ENCODE measurements at places on chromosomes 12 and 14.

DNA sequence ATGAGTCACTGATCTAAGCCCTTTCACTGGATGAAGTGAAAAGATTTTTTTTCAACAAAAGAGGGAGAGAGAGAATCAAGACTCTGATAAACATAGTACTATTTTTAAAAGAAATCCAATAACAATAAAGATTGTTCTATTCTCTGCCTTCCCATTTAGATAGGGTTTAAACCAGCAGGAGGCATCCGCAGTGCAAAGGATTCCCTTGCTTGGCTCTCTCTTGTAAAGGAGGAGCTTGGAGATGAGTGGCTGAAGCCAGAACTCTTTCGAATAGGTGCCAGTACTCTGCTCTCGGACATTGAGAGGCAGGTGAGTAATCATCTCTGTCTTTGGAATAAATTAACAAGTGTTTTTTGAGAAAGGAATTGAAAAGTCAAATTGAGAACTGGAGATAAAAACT, 124.9 kb downstream of the DERA start:
- DNase-seq = no peak

DNA sequence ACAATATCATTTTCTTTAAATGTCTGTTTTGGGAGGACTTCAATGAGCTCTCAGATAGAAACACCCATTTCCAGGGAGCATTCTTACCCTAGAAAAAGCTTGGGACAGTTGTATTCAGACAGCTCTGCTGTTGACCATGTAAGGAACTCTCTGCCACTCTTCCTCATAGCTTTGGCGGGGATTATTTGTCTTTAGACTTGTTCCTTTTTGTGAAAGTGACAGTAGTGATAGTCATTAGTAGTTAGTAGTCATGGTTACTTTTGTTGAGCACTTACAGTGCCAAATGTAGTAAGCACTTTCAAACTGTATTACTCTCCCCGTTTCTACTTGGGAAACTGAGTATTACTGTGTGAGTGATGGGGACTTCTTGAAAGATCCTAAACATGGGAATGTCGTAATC, 167.3 kb downstream of the RGS6 start:
- DNase-seq = no peak

- no peak for DNase-seq
These were observed at the start of gene TNFAIP2 for GRCh38 chr14:103122947-103123633. Gene TNFAIP2 (plus strand): TSS chr14:103123461. CDS start chr14:103126458, 2,997 bp downstream.

- DNase-seq = no peak
These were observed 118.8 kb downstream of the TPH2 start for GRCh38 chr12:72057330-72057914.

DNA sequence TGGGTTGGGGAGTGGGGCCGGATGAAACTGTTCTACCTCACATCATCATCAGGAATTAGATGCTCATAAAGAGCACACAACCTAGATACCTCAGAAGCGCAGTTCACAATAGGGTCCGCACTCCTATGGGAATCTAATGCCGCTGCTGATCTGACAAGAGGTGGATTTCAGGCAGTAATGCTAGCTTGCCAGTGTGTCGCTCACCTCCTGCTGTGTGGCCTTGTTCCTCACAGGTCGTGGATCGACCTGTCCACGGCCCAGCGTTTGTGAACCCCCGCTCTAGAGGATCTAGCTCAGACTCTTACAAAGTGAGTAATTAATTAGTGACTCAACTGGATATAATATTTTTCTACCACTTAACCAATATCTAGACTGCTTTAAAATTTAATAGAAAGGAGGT, 5.8 kb downstream of the PPP1R12A start:
- DNase-seq = no peak

GRCh38 chr12:31832740-31833729, 104.2 kb upstream of the AMN1 start:
- DNase-seq = no peak

DNA sequence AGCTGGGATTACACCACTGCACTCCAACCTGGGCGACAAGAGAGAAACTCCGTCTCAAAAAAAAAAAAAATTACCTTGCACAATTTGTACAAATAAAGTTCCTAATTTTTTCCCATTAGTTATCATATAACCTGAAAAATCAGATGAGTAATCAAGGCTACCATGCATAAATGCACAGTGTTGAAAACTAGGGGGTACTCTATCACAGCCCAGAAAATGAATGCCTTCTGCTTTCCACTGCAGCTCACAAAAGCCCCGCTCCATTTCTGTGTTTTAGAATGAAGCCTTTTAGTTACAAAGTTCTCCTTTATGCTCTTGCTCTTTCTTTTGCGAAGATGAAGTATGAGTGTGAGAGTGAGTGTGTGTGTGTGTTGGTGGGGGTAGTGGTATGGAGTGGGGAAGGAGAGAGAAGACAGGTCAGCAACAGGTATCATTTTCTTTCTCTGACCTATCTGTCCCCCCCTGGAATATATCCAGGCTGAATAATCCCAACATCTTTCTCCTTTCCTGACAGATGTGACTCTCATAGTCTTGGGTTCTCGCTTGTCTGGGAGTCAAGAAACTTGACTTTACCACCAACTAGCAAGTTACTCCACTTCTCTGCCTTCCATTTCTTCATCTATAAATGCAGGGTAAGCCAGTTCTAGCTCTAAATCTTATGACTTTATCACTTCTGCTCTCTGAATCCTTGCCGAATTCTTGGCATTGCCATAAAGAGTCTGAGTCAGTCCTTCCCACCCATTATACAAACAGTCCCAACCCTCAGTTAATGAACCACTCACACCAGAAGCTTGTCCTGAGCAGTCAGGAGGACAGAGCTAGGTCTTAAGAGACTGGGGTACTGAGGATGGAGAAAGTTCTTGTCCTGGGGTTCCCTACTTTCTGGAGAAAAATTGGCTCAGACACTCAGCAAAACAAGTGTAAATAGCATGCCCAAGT, 16.1 kb downstream of the BIN2 start:
- DNase-seq = no peak

- no peak for DNase-seq
These were observed 173.8 kb upstream of the CNOT2 start for GRCh38 chr12:70069221-70070105.

DNA sequence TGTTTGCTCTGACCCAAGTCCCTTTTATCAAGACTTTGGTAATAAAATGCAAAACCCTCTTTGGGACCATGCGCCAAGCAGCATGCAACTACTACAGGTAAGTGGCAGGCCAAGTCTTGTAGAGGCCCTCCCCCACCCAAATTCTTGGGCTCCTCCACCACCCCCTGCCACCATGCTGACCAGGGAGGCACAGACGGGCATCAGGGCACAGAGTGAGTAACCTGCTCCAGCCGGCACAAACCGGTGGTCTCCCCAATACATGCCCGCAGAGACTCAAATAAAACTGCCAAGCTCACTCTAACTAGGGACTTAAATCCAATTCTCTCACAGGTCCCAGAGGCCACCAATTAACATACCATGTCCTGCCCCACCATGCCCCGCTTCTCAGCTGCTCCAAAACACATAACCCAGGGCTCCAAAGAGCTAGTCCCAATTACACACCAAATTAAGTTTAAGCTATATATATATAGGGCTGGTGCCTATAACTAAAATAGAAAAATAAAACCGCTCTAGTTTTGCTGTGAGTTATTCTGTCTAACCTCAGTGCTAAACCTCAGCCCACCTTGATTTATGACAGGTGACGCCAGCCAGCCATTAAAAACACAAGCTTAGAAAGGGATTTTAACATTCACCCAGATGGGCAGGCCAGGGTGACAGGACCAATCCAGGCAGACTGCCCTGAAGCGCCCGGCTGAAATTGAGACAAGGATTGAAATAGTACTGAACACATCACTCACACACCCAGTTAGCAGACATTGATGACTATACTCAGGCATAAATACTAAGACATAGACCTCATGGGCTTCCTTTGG, 81.0 kb downstream of the CLMN start:
- no peak for DNase-seq

- DNase-seq = no peak
These were observed 296.7 kb downstream of the FBXL14 start for GRCh38 chr12:1297639-1298175.

GRCh38 chr12:54596526-54596946, 8.1 kb upstream of the PPP1R1A start:
- peak; percentile 77 for DNase-seq

DNA sequence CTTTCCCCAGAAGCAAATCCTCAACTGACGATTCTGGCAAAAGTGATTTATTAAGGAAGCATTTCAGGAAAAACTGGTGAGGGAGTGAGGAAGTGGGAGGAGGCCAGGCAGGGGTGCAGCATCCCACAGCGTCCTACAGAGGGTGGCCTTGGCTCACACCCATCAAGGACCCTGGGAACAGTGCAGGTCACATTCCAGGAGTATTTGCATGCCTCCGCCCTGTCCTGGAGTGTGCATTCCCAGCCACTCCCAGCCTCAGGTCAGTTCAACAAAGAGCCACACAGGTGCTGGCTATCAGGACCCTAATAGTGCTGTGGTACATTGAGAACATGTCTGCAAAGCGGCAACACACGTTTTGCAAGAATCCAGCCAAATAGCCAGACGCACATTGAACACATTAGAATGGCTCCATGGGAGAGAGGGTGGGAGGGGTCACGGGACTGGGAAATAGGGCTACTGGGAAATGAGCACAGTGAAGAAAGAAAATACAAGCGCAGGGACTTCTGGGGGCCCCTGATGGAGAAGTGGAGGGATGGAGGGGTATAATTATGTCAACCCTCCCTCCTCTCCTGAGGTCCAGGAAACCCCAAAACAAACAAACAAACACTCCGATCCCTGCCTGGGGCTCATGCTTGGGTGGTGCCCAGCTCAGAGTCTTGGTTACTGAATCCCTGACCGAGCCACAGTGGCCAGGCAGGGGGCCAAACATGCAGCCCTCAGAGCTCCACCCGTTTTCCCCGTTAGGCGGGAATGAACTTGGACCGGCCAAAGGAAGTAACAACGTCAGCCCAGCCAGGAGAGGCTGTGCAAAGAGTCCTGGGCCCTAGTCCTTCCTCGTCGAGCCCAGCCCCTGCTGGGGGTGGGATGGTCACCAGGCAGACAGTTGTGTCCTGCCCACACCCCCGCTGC, 36.5 kb downstream of the CMKLR1 start:
- peak; percentile 89 for DNase-seq

GRCh38 chr12:27331291-27331926, 1.2 kb upstream of the BMAL2 start:
- DNase-seq = no peak

- DNase-seq = no peak
These were observed 1.4 kb downstream of the VAMP1 start for GRCh38 chr12:6469092-6469491.

GRCh38 chr14:61646366-61647116, 48.8 kb upstream of the HIF1A start:
- no peak for DNase-seq

GRCh38 chr12:47860279-47860841, 40.7 kb upstream of the HDAC7 start:
- peak; percentile 11 for DNase-seq

- DNase-seq = no peak
These were observed 900 bp upstream of the DPF3 start for GRCh38 chr14:72894623-72895378.

- DNase-seq = no peak
These were observed 3.0 kb upstream of the KRT6A start for GRCh38 chr12:52496054-52496453.

GRCh38 chr14:75609606-75610475, 31.4 kb downstream of the FLVCR2 start:
- DNase-seq = no peak

All from tibial artery (tissue), 4 donors.